ENCODE measurements at places on chromosomes 2 and 18.
A peak's percentile ranks its signal among the peaks of the same experiment; 100 is the strongest.

DNA sequence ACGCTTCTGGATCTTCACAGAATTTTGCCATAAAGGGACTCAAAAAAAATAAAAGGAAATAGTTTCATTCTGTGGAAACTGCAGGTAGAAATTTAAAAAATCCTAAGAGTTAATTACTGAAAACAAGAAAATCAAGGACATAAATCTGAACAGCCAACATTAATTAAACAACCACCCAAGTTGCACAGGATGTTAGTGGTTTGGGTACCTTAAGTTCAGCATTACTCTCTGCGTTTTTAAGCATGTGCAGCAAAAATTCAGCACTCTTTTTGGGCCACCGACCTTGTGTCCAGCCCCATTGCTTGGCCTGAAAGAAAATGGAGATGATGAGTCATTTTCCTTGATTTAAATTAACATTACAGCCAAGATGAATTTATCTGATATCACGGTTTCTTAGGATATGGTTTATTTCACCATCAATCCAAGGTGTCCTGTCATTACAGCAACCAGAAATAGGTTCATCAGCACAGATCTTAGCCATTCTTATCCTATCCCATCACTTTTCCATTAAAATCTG is 3.3 kb upstream of the C18orf32 start:
- no peak for DNase-seq

DNA sequence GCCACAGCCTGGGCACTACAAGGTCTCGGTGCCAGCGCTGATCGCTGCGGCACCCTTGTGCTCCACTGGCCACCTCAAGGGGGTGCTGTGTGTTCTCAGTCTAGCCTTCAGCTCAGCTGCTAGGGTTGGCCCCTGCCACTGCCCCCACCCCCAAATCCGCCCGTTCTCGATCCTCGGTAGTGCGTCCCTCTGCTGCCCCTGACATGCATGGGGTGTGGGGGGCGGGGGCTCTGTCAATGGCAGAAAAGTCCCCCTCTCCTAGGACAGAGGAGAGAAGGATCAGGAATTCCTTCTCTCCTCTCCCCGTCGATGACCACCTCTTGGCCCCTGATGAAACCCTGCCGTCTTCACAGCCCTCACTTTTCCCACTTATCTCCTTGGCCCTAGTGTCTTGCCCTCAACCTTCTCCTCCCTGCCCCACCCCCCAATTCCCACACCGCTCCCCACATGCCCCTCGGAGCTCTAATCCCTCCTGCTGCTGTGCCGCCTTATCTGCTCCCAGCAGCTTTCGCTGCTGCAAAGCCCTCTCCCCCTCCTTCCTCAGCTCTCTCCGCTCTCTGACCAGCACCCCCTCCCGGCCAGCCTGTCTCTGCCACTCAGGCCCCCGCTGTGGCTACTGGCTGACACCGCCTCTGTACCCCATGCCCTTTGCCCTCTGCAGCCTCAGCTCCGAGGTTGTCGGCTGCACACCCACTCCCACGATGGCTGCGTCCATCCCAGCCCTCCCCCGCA is 4.3 kb upstream of the ASIC4 start:
- peak; percentile 39 for DNase-seq

GRCh38 chr2:206231669-206232286 is 42.7 kb upstream of the ZDBF2 start:
- no peak for DNase-seq

DNA sequence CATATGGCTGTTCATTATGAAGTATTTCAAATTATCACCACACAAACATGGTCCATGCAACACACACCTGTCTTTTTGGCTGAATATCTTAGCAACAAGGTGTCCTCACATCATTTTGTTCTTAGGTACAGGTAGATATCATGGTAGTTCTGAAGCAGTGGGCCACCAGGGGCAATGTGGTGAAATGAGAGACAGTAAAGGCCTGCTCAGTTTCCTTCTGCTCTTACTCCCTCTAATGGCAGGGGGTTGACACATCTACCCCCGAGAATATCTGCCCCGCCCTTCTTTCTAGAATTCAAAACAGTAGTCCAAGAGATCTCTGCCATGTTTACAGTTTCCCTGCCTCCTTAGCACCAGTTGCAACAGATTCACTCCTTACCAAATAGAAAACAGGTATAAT is 147.0 kb upstream of the KLHL14 start:
- DNase-seq = no peak

DNA sequence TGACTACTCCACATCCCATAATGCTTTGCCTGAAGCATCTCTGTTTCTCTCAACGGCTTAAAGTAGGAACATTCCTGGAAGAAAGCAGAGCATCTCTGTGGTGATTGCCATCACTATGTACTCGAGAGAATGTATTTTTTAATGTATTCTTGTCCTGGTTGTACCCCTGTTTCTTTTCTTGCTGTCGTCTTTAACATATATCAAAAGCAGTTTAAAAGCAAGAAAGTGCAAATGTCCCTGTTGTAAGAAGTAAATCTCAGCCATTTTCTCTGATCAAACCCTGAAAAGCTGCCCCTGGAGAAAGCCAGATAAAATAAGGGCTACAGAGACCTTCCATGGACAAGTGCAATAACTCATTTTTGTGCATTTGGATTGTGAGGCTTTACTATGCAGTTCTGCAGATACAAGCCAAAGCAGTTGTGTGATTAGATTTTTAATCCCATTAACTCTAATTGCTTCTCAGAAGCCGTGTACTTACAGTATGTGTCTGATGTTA is 70.8 kb downstream of the XIRP2 start:
- DNase-seq = no peak

DNA sequence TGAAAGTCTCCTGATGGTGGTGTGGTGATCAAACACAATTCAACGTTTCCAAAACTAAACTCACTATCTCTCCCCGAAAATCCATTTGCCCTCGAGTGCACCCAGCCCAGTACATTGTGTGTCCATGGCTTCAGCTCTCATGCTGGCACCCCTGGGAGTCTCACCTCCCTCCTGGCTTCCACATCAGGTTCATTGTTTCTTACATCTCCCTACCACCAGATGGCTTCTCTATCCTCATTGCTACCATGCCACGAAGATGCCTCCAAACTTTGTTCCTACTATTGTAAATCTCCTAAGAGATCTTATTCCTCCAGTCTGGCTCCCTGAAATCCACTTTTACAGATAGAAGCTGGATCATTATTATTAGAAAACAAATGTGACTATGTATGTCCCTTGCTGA is 197.0 kb downstream of the MYT1L start:
- DNase-seq = no peak

DNA sequence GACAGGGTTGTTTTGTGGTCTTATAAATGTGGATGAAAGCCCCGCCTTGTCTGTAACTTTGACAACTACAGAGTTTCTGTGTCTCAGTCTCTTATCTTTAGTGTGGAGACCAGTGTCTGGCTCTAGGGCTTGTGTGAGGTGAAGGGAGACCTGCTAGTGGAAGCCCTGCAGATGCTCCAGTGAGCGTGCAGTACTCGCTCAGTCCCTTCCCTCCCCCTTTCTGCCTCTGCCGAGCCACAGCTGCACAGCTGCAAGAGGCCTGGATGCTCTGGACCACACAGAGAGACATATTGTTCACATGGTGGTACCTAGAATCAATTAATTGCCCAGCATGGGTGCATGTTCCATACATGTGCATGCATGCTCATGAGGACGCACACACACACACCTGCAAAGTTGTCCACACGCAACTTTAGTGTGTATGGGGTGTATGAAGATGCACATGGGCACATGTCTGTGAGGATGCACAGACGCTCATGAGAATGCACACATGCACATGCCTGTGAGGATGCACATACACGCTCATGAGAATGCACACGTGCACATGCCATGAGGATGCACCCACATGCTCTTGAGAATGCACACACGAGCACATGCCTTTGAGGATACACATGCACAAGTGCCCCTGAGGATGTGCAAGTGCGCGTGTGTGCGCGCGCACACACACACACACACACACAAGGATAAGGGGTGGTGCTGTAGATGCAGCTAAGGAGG is 282.1 kb upstream of the HS6ST1 start:
- no peak for DNase-seq

- peak; percentile 17 for DNase-seq
Observed at GRCh38 chr2:171529914-171530313, 7.6 kb downstream of the CYBRD1 start.
